ENCODE measurements at places on chromosomes 6 and 20. TPM values are rescaled to one million over a fixed set of nuclear protein-coding genes. Genes with fewer than 3 reads are reported as not detected.

The EYS gene
- 0.17 TPM for total RNA-seq

The TSPO2 gene
- not detected for total RNA-seq

GRCh38 chr20:61937963-61938838 is 127.5 kb downstream of the TAF4 start:
- no peak for DNase-seq

GRCh38 chr6:24838994-24839393 is 40.3 kb upstream of the ARMH2 start:
- no peak for DNase-seq

The TMEM244 gene
- total RNA-seq = not detected

GRCh38 chr20:3242172-3242692 is 3.2 kb upstream of the SLC4A11 start:
- DNase-seq = no peak

DNA sequence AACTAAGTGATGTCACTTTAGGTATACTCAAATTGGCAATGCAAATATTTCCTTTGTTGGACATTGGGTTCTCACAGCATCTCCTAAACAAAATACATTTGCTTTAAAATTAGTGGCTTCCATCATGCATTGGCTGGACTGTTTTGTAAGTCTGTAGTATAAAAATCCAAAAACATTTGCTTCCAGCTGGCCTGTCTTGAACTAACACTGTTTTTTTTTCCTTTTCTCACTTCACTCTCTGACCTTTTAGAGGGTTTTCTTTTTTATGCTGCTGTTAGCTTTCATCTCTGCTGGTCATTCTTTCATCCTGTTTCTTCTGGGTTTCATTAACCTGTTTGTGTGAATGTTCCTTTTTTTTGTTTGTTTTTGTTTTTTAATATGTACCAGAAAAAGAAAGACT is 121.7 kb upstream of the MLIP start:
- DNase-seq = no peak

The PNLDC1 gene
- not detected for total RNA-seq

The ABHD16B gene
- total RNA-seq = not detected

The CLPSL1 gene
- not detected for total RNA-seq

All from H4 (cell line).